ENCODE measurements at places on chromosomes 2 and 18.

GRCh38 chr2:170582751-170583463 lies 132.2 kb upstream of the SP5 start:
- DNase-seq = no peak

GRCh38 chr2:120678251-120678650 lies 57.4 kb upstream of the GLI2 start:
- no peak for DNase-seq

DNA sequence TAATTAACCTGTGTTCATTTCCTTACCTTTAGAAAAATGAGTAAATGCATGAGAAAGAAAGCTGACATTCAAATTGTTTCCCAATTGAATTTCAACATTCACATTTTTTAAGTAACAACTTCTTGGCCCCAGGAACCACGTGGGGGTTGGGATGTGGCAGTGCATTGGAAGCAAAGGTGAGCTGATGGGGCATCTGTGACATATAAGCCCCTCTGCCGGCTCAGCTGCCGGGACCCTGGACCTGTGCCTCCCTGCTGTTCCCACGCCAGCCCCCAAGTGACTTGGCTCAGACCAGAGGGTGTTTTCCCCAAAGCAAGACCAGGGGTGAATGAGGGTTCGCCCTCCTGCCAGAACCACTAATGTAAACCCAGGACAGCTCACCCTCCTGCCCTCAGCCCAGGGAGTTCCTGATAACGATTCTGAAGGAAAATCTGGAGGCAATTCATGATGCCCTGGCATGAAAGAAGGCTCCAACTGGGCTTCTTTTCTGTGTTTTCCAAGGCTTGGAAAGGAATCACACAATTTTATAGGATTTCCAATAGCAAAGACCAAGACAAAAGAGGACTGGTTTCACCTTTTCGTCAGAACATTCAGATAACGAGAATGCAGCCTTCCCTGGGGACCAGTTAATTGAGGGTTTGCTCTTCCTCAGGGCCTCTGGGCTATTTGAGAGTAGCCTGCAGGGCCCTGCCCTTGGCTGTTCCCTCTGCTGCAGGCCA lies 193.2 kb upstream of the TWIST2 start:
- DNase-seq = no peak

GRCh38 chr2:8636721-8637636 lies 44.9 kb upstream of the ID2 start:
- no peak for DNase-seq

- DNase-seq = no peak
Measured at GRCh38 chr18:79916546-79917168, 34.8 kb downstream of the SLC66A2 start.

DNA sequence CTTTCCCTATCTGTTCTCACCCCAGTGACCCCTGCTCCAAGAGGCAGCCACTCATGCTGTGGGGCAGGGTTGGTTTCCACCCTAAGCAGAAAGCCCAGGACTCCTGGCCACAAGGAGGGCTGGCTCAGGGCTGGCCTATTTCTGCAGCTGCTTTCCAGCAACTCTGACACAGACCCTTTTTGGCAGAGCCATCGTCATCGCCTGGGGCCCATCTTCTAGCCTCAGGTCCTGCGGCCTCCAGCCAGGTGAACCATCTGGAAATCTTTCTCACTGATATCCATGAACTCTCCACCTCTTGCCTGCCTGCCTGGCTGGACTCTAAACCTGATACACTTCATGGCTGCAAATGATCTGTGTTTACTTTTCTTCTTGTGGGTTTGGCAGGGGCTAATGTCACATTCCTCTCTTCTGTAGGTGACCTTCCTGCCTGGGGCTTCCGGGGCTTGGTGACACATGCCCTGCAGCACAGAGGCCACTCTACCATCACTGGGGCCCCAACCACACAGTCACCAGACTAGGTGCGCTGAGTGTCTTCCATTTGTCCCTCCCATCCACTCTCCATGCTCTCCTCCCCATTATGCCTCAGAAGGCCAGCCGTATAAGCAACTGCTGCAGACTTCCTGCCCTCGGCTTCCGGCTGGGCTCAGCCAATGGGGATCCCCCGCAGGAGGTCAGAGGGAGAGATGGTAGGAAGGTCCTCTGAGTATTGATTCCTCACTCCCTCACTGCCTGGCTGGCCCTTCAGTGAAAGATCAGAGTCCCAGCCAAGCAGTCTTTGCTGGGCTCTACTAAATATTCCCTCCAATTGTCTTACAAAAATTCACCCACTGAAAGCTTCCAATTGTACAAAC lies 9.7 kb upstream of the COPS8 start:
- DNase-seq = no peak

GRCh38 chr18:78659748-78660147 lies 319.9 kb upstream of the SALL3 start:
- no peak for DNase-seq

DNA sequence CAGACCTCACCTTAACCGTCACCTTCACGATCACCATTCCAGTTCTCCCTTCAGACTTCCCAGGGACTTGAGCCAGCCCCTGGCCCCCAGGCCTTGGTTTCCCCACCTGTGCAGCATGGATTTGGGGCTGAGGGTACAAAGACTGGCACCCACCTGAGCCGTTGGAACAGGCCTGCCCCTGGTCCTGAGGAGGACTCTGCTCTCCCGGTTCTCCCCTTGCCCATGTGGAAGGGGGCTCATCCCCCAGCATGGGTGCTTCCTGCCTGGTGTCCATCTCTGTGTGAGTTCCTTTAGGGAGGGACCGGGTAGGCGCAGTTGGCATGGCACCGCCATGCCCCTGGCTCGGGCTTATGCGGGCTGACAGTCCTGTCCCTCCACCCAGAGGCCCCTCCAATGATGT lies 10.9 kb upstream of the GPR35 start:
- DNase-seq = no peak

DNA sequence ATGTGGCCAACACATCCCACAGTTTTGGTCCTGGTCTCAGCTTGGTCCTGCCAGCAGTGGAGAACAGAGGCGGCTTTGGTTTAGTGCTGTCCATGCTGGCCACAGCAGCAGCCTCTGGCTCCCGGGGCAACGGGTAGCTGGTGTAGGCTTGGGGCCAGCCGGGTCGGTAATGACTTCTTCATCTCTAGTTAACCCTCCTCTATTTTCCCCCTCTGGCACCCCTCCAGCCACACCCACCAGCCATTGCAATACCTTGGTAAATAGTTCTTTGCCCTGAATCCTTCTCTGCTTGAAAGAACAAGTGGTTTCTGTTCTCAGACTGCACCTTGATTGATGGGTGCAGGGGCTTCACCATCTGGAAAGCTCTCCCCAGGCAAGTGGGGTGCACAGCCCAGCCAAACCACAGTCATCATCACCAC lies 31.7 kb upstream of the ZNF396 start:
- no peak for DNase-seq

DNA sequence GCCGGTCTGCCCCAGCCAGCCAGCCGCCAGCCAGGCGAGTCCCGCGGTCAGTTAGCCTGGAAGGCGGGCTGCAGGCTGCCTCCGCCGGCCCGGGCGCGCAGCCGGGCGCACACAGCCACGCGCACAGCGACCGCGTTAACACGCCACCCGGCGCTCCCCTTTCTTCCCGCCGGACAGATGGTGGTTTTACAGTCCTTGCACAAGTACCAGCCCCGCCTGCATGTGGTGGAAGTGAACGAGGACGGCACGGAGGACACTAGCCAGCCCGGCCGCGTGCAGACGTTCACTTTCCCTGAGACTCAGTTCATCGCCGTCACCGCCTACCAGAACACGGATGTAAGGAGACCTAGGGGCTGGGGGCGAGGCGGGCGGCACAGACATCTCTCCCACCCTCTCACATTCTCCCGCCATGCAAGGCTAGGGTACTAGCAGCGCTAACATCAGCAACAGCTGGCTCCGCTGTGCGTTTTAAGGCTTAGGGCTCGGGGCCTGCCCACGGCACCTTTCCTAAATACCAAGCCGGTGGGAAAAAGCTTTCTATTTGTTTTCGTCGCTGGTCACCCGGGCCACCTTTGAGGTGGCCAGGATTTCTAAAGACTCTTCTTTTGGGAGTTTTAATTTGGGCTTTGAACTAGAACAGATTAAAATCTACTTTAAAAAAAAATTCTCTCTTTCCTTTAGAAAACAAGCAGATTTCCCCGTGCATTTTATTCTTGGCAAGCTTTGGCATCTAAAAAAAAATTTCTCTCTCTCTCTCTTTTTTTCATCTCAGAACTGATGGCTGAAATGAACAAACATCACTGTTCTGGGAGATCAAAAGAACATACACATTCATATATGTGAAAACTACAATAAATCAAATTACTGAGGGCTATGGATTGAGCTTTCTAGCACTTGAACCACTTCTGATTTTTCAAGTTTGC lies 2.9 kb downstream of the TBR1 start:
- DNase-seq = no peak

DNA sequence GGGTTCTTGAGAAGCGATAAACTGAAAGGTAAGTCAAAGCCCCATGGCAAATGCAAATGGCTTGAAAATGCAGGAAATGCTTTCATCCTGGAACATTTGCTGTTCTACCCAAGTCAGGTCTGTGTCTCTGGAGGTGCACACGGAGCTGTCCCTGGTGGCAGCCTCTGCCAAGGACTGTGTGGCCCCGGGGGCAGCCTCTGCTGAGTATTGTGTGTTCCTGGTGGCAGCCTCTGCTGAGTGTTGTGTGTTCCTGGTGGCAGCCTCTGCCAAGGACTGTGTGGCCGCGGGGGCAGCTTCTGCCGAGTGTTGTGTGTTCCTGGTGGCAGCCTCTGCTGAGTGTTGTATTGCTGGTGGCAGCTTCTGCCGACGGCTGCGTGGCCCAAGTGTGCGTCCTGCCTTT lies 135.6 kb upstream of the ALKAL2 start:
- no peak for DNase-seq

GRCh38 chr2:134564549-134564948 lies 154.3 kb downstream of the TMEM163 start:
- DNase-seq = no peak

DNA sequence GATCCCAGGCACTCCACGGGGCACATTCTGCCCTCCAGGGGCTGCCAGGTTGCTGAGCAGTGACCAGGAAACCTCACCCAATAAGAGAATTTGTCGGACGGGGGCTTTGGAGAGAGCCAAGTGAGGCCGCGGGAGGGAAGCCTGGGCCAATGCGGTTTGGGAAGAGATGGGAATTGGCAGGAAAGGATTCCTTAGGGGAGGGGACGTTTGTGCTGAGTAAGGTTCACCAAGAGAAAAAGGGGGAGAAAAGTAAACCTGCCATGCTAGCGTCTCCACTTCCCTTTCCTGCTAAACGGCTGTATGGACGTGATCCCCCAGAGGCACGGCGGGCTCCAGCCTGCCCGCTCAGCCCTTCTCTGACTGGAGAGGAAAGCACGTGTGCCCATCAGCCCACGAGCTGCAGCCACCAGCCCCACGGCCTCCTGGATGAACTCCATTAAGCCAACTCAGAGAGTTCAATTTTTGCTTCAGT lies 194.4 kb upstream of the ID2 start:
- no peak for DNase-seq

GRCh38 chr18:58618822-58619595 lies 9.9 kb downstream of the ALPK2 start:
- no peak for DNase-seq

GRCh38 chr2:54403512-54404238 lies 52.5 kb upstream of the SPTBN1 start:
- DNase-seq = no peak

DNA sequence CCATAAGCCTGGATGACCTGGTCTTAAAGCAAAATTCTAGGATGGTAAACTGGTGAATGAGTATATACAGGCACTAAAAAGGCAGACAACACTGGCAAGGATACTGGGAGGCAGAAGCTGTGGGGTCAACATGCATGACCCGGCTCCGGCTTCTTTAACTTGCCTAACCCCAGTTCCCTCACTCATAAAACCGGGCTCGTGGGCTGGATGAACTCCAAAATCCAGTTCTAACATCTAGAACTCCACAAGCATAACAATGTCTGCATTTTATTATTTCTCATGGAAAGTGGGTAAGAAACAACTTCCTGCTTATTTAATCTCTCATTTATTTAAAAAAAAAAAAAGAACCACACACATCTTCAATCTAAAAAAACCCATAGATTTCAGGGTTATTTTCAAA lies 57.3 kb downstream of the FARSB start:
- DNase-seq = no peak

- DNase-seq = no peak
Measured at GRCh38 chr18:29849144-29849543, 1193.4 kb downstream of the DSC3 start.

DNA sequence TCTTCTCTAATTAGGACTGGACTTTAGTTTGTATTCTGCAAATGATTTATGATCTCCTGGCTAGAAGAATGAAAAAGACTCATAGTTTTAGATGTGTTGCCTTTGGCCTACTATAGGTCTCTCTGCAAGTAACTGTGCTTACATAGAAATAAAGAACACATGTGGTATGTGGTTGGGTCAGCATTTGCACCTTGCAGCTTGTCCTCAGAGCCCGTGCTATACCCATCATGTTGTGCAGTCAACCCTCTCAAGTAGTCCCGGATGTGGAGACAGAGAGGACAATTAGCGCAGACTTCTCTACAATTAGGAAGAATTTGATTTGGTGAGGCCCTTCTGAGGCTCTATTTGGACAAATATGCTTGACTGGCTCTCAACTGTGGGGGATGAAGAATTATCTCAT lies 203.7 kb upstream of the ITGA4 start:
- DNase-seq = no peak

GRCh38 chr2:132415915-132416722 lies 486 bp upstream of the GPR39 start:
- peak; percentile 96 for DNase-seq

DNA sequence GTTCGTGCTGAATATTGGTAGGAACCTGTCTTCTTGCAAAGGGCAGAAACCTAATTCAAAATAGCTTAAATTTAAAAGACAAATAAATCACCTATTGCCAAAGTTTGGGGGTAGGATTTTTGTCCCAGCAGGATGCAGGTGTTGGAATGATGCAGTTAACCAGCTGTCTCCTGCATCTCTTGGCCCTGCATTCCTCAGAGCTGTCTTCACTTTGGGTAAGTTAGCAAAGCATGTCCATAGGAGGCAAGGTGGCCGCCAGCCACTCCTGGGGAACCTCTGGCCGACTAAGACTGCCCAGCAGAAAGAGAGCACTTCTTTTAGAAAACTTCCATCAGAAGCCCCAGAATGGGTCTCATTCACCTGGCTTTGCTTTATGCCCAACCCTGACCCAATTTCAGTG lies 20.5 kb upstream of the NYAP2 start:
- DNase-seq = no peak

DNA sequence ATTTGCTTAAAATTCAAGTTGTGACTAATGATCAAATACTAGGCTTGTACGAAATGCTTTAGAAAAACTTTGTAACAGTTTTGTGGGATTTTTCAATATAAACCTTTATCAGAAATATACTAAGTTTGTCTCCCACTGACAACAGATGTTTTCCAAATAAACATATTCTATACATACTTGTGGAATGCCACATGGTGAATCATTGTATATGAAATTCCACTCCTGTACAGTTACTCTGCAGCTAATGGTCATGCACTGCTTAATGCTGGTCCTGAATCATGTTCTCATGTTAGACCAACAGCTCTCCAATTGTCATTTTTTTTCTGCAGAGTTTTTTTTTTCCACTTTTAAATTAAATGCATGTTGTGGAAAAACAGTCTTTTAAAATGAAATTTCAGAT lies 90.1 kb downstream of the DPP4 start:
- DNase-seq = no peak

- no peak for DNase-seq
Measured at GRCh38 chr2:69685321-69686048, 41.9 kb upstream of the AAK1 start.
